ENCODE measurements at places on chromosomes 2 and 18.

GRCh38 chr18:22739789-22740188 lies 193.3 kb upstream of the RBBP8 start:
- no peak for DNase-seq

DNA sequence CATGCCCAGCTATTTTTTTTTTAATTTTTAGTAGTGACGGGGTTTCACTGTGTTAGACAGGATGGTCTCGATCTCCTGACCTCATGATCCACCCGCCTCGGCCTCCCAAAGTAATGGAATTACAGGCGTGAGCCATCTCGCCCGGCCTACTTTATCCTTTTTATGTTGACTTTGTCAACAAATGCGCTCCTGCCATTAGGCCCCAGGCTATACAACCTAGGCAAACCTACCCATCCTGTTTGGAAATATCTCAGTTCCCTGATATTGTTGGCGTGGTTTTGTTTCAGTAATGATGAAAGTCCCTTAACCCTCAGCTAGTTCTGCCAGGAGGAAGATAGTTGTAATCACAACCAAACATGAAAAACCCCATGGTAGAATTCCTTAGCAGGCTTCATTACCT lies 249.4 kb upstream of the SOX11 start:
- no peak for DNase-seq

- DNase-seq, result no peak
Observed at GRCh38 chr2:215695861-215696260, 260.0 kb upstream of the FN1 start.

DNA sequence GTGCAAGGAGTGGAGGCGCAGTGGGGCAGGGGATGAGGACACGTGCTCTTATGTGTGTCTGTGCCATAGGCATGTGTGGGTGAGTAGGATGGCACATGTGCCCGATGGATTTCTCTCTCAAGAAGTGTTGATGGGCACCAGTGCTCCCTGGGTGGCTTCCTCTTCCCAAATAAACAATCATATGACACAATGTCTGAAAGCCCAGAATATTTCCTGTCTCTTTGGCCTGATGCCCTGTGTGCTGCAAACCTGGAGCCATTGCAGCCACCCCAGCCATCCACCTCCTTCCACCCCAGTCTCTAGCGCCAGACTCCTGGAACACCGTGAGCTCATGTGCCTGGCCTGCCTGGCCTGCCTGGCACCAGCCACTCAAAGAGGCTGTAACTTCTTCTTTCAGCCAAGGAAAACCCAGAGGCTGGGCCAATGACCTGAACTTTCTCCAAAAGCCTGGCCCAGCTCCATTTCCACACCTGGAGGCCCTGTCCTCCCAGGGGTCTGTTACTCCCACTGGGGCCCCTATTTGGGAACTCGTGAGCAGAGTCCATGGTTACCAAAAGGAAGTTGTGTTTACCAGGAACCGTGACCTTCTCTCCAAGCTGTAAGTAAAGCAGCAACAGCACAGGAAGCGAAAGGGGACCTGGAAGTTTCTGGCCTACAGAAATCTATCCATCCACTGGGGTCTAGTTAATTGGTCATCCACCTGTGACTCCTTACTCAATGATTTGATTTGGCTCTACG lies 9.5 kb upstream of the ZBTB7C start:
- no peak for DNase-seq

GRCh38 chr2:169980001-169980400 lies 152.7 kb downstream of the UBR3 start:
- no peak for DNase-seq

- no peak for DNase-seq
Observed at GRCh38 chr2:239569401-239570090, 168.7 kb upstream of the HDAC4 start.

DNA sequence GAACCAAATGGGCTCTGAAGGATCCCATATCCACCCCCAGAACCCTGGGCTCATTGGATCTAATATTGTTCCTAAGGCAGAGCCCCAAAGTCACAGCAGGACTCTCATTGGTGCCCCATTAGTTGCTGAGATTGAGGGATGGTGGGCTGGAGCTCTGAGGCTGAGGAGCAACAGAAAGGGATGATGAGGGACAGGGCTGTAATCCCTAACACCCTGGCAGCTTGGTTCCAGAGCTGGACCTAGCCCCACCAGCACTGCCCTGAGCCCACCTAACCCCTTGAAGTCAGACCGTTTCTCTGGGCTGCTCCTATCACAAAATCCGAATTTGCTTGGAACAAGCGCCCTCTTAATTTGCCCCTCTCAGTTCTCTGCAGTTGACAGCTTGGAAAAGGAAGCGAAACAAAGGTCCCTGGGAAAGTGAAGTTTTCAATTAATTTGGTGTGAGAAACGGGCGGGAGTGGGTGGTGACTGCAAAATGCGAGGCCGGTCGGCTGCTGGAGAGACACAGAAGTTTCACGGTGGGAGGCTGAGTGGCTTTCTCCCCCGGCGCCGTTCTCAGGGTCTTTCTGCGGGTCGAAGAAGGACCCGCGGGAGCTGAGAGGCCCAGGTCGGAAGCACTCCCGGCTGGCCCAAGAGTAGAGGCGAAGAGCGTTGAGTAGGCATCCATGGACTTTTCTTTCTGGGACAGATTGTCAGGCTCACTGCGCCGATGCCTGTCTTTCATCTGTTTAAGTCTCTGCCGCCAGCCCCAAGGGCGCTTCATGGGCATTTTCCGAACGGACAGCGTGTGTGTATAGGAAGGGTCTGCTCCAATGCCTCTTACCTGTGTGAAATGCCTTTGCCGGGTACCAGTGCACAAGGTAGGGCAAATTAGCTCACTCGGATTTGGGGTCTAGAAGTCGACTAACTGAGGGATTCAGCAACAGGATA lies 927 bp upstream of the HOXD13 start:
- no peak for DNase-seq

GRCh38 chr18:31555971-31556747 lies 35.5 kb upstream of the TTR start:
- DNase-seq, result no peak

- no peak for DNase-seq
Observed at GRCh38 chr2:127164761-127165538, 55.1 kb downstream of the CYP27C1 start.

DNA sequence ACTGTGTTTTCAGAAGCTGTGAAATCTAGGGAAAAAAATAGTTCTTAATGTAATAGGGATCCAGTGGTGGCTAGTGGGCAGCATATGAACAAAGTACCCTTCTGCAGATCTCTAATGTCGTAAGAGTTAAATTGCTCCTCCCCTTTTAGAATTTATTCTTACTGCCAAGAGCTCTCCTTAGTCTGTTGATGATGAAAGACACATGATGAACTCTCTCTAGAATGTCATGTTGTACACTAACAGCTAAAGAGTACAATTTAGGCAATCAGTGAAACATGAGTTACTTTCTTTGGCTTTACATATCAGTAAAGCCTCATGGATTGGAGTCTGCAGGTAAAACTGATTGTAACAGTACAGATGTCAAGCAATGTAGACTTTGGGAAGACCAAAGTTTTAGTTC lies 84.2 kb downstream of the SLC39A10 start:
- no peak for DNase-seq

- DNase-seq, result no peak
Observed at GRCh38 chr18:23324056-23324811, 128.9 kb upstream of the RIOK3 start.

- DNase-seq, result peak; percentile 44
Observed at GRCh38 chr2:98730707-98731040, 258 bp downstream of the MGAT4A start.

DNA sequence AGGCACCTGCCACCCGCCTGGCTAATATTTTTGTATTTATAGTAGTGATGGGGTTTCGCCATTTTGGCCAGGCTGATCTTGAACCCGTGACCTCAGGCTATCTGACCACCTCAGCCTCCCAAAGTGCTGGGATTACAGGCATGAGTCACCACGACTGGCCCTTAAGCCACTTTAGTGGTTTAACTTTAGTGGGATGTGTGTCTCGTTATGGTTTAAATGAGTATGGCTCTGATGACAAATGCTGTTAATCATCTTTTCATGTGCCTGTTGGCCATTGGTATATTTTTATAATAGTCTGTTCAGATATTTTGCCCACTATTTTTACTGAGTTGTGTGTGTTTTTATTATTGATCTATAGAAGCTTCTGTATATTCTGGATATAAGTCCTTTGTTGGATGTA lies 205.9 kb downstream of the MYO1B start:
- DNase-seq, result no peak

GRCh38 chr2:152464851-152465470 lies 130.0 kb downstream of the FMNL2 start:
- no peak for DNase-seq

DNA sequence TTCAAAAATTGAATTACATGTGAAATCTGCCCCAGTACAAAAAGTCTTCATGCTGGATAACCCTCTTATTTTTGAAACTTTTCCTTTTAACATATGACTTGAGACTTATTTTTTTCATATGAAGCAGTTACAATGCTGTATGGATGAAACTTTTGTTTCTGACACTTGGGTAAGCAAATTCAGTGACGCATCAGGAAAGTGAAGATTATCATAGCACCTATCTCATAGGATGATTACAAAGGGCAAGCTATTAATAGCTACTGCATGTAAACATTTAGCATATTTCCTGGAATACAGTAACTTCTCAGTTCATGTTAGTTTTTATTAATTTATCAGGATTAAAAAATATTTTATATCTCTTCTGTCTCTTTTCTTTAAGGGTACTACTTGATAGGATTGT lies 1109.2 kb downstream of the LRP1B start:
- DNase-seq, result no peak

- DNase-seq, result no peak
Observed at GRCh38 chr2:240915526-240916341, 9.6 kb downstream of the CROCC2 start.

DNA sequence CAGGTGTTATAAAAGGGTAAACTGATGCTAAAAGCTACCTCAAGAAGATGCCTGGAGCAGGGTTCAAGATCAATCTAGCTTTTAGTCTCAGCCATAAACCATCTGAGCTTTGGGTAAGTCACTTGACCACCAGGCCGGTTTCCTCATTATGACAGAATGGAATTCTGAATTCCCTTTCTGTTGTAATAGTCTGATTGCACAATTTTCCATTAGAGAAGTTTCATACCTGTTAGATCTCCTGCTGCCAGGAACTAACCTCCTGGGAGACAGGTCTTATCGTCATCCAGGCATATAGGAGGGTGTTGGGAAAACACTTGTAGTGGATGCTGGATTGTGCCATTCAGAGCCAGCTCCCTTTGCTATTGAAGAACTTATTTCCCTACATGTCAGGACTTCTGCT lies 272.5 kb downstream of the TDRD15 start:
- DNase-seq, result no peak

DNA sequence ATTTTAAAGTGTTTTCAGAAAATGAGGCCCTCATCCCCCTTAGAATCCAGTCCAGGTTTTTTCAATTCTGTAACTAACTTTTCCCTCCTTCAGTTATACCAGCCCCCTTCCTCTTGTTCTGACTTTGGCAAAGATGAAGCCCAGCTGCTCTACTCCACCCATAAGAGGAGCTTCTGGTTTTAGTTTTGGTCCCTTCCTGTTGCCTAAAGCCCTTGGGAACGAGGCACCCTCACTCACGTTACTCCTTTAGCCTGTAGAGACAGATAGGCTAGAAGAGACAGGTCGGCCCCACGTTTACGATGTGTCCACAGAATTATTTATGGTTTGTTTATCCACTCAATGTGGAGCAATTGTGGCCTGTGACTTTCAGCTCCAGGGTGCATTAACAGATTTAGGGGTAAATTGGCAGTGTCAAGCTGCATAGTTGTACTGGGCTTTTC lies 454.2 kb upstream of the TNP1 start:
- DNase-seq, result no peak

- no peak for DNase-seq
Observed at GRCh38 chr2:71001981-71002570, 7.4 kb upstream of the TEX261 start.

GRCh38 chr2:108898315-108899082 lies 90.5 kb downstream of the EDAR start:
- DNase-seq, result no peak

All from stimulated activated CD4-positive, alpha-beta T cell treated with anti-CD3 and anti-CD28 coated beads, Interleukin-12 subunit alpha, Interleukin-12 subunit beta, amount 100 ng/mL, for 24 hours (primary cell).